ENCODE measurements at places on chromosomes 2 and 18. TPM values are rescaled to one million over a fixed set of nuclear protein-coding genes. Genes with fewer than 3 reads are reported as not detected.

KCNG2 gene
- 0.14 TPM for polyA plus RNA-seq

MAP3K19 gene
- 0.11 TPM for polyA plus RNA-seq

SLC9A4 gene
- 0.66 TPM for polyA plus RNA-seq

SAG gene
- polyA plus RNA-seq = 0.32 TPM

CD8A gene
- 242 TPM for polyA plus RNA-seq

ZNF804A gene
- 0.05 TPM for polyA plus RNA-seq

DSG1 gene
- polyA plus RNA-seq = 3.7 TPM

EGR4 gene
- 0.14 TPM for polyA plus RNA-seq

COL4A4 gene
- 1.6 TPM for polyA plus RNA-seq

AUP1 gene
- polyA plus RNA-seq = 208 TPM

GALR1 gene
- 0.02 TPM for polyA plus RNA-seq

ZNF24 gene
- polyA plus RNA-seq = 24.6 TPM

All from thymus (tissue), 14 donors.